ENCODE measurements at places on chromosomes 12 and 14.

GRCh38 chr12:22625762-22626294, 857 bp downstream of the ETNK1 start:
- DNase-seq: no peak

GRCh38 chr12:75795125-75795524, 236.5 kb downstream of the PHLDA1 start:
- no peak for DNase-seq

DNA sequence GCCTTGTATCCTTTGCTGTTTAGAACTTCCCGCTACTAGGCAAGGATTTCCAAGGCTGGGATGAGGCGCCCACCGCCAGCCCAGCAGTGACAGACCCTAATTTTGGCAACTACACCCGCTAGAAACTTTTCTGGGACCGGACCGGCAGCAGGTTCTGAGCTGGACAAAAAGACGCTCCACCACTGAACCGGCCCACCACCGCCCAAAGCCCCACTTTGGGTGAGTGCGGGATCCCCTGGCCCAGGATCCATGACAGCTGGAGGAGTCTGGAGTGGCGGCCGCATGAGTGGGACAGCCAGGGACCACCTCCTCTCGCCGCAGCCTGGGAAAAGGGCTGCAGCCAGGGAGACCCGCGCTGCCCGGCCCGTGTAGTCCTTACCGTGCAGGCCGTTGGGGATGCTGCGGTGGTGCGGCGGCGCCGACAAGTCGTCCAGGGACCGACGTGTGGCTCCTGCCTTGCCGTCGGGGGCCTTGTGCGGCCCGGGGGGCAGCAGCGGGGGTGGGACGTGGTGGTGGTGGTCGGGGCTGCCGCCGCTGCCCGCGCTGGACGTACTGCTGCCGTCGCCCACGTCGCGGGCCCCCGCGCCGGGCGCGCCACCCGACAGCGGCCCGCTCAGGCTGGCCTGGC, 1.1 kb downstream of the CCDC85C start:
- DNase-seq: no peak

DNA sequence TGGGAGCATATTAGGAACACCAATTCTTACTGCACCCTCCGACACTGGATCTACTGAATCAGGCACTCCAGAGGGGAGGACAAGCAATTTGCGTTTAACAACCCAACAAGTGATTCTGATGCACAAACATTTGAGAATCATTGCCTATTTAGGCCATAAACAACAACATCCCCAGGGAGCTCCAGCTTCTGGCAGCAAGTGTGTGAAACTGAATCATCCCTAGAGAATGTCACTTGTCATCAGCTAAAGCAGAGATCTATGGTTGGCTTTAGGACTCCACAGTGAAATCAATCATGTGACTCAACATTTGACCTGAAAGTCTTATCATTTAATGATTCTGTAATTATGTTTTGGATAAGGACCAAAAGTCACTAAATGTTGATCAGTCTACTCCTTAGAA, 505.0 kb upstream of the FLRT2 start:
- no peak for DNase-seq

DNA sequence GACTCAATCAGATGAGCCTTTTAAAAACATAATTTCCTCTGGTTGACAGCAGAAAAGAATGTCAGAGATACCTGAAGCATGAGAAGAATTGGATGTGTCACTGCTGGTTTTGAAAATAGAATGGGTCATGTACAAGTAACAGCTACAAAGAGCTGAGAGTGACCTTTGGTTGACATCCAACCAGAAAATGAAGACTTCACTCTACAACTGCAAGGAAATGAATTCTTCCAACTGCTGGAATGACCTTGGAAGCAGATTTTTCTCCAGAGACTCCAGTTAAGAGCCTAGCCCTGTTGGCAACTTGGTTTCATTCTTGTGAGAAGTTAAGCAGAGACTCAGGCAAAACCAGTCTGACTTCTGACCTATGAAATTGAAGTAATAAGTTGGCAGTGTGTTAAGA, 505.9 kb downstream of the SLC16A7 start:
- no peak for DNase-seq

- DNase-seq: no peak
These were observed 630 bp downstream of the NELL2 start for GRCh38 chr12:44875417-44875953.

- DNase-seq: no peak
These were observed 32.4 kb downstream of the FERMT2 start for GRCh38 chr14:52918486-52918885.

DNA sequence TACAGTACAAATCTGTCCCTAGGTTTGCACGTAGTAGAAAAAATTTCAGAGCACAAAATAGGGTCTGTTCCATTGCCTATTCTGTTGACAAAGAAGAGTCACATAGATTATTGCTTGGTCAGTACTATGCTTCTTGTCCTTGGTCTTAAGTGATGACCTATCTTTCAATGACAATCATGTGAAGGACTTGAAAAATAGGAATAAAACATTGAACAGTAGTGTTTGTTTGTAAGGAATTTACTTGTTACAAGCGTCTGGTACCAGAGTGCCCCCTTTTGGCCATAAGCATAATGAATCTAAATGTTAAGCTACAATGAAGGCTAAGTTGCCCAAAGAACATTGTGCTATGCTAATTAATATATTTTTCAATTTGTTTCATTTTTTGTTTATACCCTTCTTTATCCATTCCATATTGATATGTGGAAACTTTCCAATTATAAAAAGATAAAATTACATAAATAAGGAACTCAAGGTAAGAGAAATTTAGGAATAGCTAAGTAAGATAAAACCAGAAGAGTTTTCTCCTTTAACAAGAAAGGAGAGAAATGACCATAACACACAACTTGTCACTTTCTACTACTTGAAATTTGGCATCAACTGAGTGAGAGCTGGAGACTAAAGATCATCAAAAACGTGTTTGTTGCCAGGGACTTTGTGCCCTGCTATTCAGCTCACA, 204.7 kb downstream of the EPS8 start:
- DNase-seq: no peak

DNA sequence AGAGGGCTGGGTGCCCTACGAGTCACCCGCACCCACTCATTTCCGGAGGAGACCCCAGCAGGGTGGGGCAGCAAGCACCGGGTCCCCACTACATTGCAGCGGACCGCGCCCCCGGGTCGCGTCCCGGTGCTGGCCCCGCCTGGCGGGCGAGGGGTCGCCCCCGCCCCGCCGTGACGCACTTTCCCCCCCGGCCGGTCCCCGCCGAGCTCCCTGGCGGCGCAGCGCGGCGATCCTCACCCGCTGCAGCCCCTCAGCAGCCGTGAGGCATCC, 106.1 kb downstream of the PRICKLE1 start:
- peak; percentile 46 for DNase-seq

- DNase-seq: no peak
These were observed 159.2 kb downstream of the TGFB3 start for GRCh38 chr14:75822522-75823141.

- no peak for DNase-seq
These were observed 43.0 kb upstream of the GLIPR1 start for GRCh38 chr12:75437564-75437963.

- DNase-seq: peak; percentile 45
These were observed at the start of gene LRRK2 for GRCh38 chr12:40224439-40225291. Gene LRRK2 (plus strand): TSS chr12:40224997. CDS start chr12:40225132, 135 bp downstream.

DNA sequence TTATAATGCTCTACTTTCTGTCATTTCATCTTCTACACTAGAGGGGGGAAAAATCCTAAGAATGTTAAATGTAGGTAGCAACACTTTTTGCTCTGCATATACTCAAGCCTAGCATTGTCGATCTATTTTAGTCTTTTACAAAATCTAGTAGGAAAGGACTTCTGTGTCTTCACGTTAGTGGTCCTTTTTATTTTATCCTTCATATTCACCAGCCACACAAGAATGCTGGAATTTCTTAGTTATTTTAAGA, 253.0 kb upstream of the FLRT2 start:
- DNase-seq: no peak

- no peak for DNase-seq
These were observed 1.8 kb upstream of the ZNF839 start for GRCh38 chr14:102317564-102318248.

- DNase-seq: no peak
These were observed 24.5 kb upstream of the BCL11B start for GRCh38 chr14:99296517-99296916.

GRCh38 chr12:113825705-113826104, 140.4 kb downstream of the RBM19 start:
- DNase-seq: no peak

DNA sequence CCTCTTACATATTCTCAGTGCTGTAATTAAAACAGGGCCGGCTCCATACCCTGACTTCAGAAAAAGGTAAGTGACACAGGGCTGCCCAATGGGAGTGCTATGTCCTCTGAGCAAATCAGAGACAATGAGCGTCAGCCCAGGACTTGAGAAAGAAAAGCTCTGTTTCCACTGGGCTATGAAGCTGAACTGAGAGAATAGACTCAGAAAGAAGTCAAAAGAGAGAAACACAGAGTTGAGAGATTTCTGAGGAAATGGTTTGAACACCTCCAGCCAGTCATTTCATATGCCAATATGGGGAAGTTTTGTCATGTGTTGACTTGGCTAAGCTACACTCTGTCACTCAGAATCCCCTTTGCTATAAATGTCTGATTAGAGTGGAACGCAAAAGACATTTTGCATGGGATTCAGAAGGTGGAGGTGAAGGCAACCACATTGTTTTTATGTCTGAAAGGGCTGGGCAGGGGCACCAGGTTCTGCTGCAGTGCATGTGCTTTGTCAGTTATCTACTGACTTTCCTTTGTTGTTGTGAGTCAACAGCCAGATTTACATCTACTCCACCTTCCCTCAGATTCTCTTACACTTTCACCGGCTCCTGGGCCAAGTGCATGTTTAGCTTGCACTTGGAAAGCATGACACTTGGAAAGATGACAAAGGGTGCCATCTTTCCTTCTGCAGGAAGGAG, 313.3 kb downstream of the DUSP6 start:
- no peak for DNase-seq

DNA sequence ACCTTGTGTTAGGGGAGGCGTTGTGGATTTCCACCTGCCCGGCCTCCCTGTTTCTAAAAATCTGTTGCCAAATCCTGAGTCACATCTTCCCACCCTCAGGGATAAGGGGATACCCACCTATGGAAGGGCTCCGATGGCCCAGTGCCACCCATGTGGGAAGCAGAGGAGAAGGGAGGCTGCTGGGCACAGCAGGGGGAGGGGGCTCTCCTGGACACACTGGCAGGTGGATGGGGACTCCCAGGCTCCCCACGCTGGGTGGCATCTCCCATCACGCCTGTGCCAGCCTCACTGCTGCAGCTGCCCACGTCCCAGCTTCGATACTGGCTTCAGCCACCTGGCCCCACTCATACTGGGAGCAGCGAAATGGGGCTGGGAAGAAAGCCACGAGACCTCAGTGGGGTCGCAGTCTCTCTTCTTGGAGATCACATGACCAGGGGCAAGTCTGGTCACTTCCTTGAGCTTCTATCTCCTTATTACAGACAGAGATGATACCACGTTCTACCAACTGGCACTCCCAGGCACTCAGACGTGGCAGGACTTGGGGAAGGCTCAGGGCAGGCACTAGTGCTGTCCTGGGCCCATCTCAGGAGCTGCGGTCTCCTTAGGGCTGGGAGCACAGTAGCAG, 72.2 kb downstream of the PITPNM2 start:
- DNase-seq: no peak

DNA sequence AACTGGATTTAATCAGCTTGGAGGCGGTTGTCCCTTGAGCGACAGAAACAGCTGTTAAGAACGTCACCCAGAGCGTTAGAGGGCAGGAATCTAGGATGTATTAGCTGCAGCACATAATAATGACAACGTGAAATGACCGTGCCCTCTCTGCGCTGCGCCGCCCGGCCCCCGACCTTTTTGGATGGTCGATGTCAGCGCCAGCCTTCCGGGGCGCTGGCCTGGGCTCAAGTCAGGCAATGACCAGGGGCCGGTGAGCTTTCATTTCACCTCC, 427 bp upstream of the TMEM120B start:
- no peak for DNase-seq

DNA sequence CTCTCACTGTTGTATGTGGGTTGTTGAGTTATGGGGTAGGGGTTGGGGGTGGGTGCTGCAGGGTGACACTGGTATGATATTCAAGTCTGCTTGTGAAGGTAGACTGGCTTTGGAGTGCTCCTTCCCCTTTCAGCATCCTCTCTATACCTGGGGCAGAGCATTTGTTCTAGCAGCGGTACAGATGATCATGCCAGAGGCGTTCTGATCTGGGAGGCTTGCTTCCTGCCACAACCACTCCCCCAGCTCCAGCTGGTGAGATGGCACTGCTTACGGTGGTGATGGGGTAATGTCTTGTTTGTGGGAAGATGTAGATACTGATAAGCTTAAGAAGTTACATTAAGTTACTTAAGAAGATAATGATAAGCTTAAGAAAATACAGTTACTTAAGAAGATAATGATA, 131.8 kb downstream of the ERC1 start:
- no peak for DNase-seq

DNA sequence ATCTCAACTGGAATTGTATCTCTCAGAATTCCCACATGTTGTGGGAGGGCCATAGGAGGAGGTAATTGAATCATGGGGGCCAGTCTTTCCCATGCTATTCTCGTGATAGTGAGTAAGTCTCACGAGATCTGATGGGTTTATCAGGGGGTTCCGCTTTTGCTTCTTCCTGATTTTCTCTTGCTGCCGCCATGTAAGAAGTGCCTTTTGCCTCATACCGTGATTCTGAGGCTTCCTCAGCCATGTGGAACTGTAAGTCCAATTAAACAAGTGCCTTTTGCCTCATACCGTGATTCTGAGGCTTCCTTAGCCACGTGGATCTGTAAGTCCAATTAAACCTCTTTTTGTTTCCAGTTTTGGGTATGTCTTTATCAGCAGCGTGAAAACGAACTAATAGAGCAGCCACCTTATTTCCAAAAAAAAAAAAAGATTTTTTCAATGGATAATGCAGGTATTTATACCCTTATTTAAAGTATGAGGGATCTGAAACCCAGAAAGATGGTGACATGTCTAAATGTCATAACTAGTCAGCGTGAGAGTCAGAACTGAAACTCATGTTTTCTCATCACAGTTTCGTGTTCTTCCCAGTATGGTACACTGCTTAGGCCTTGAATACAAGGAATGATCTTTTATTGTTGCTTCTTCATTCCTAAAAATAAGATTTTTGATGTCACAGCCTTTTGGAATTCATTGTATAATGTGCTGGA, 89.6 kb downstream of the ERC1 start:
- DNase-seq: no peak

Data from progenitor cell of endocrine pancreas (in vitro differentiated cells).